ENCODE measurements at places on chromosomes 13 and 19.

GRCh38 chr19:3083964-3084363 is 10.2 kb upstream of the GNA11 start:
- DNase-seq: no peak

DNA sequence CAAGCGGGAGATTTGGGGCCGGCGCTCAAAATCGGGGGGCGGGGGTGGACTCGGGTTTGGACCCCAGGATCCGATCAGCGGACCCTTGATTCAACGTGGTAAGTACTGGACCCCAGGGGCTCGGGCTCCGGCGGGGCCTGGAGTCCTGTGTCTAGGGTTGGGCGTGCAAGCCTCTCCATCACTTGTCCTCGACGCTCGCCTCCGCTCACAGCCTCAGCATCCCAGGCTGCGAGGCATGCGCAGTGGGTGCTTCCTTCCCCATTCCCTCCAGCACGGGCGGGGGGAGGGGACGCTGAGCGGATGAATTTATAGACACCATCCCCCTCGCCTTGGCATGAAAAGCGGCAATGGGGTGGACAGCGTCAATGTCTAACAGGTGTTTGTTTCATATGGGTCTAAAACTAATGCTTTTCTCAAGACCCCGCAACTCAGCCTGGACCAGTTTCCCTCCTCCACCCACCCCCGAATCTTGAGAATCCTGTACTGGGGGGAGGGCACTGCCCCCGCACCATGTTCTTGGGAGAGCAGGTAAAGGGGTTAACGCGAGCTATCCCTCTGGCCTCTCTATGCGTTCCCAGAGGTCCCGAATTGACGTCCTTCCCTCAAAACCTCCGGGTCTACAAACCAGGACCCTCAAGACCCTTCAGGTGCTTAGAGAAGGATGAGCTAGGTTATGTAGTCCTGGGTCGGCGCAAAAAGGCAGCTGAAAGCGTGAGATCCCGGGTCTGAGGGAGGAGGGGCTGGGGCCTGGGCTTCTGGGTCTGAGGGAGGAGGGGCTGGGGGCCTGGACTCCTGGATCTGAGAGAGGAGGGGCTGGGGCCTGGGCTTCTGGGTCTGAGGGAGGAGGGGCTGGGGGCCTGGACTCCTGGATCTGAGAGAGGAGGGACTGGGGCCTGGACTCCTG is 579 bp downstream of the CPT1C start:
- DNase-seq: no peak

DNA sequence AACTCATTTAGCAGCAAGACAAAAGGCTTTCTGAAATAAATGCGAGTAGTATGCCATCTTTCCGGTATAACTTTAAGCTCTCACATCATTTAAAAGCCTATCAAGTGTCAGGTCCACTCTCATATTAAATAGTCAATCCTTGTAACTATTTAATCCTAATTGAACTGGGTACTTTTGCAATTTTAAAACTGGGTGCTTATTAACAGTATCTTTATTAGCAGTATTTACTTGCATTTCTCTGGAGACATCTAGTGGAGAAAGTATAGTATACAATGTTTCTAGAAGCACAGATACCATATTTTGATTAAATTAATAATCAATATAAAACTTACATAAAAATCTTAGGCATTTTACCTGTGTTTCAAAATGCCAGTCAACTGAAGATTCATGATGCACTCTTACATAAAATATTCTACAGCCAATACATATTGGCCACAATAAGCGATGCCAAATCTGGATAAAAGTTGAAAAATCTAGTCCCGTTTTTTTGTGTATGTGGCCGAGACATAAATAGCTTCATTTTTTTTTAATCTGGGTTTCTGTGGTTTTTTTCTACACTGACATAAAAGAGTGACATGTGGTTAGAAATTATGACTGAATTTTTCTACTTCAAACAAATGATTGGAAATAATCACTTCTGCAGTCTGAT is 4.3 kb upstream of the POSTN start:
- DNase-seq: no peak

GRCh38 chr13:42656958-42657357 is 83.0 kb downstream of the TNFSF11 start:
- no peak for DNase-seq
